ENCODE measurements at places on chromosomes 11 and 22. TPM values are rescaled to one million over a fixed set of nuclear protein-coding genes. Genes with fewer than 3 reads are reported as not detected.

C11orf42 gene
- not detected for total RNA-seq

BTG4 gene
- not detected for total RNA-seq

CALCA gene
- not detected for total RNA-seq

TRIM51 gene
- total RNA-seq = not detected

HPX gene
- total RNA-seq = 0.25 TPM

GAB4 gene
- not detected for total RNA-seq

Measured in dermis microvascular lymphatic vessel endothelial cell (primary cell).